Stimulated activated CD4-positive, alpha-beta T cell treated with anti-CD3 and anti-CD28 coated beads, Interleukin-2, amount 100 ng/mL, for 4 hours (primary cell): ENCODE measurements at places on chromosomes 5 and 9.

DNA sequence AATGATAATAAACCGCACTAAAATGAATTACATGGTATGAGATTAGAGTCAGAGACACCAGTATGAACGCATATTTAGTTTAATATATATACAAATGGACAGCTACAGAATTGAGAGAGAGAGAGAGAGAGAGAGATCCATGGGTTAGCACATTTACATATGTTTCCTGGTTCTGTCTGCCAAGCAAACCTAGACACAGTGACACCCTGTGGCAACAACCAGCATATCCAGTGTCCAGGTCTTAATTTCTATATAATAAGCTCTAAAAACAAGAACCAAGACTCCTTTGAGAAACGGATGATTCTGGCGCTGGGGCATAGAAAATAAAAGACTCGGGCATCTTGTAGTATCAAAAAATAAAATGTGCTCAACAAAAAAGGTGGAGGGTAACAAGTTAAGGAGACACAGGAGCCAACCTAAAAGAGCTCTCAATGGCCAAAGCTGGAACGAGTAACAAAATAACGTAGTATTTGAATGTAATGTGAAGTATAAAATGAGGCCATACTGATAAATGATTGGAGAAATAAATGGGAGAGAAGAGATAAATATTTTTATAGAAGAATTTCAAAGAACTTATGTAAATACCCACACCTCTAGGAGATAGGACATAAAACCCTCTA lies 84.5 kb downstream of the RFX3 start:
- peak; percentile 23 for DNase-seq

DNA sequence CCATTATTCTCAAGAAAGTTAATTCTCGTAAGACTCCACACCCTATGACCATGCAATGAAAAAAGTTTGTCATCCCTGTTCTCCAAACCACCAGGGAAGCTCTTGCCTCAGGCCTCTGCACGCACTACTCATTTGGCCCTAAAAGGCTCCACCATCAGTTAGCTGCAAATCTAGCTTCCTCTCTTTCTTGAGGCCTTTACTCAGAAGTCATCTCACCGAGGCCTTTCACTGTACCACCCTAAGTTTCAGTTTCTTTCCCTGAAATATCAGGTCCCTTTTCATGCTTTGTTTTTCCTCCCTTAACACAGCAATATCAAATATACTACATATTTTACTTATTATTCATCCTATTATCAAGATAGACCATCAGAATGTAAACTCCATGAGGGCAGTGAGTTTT lies 39.1 kb downstream of the OXCT1 start:
- DNase-seq: no peak

GRCh38 chr5:172454358-172455086 lies at the start of gene SH3PXD2B:
Gene SH3PXD2B, minus strand, starts transcription at chr5:172454525. Its CDS starts 173 bp downstream, at chr5:172454352.
- DNase-seq: no peak

- no peak for DNase-seq
Measured at GRCh38 chr5:36874465-36874864, 2.1 kb upstream of the NIPBL start.
